ENCODE measurements at places on chromosomes 16 and 17. TPM values are rescaled to one million over a fixed set of nuclear protein-coding genes. Genes with fewer than 3 reads are reported as not detected.

C1QTNF1 gene
- total RNA-seq: 439 TPM

GRCh38 chr16:2385190-2385836 is 43.9 kb upstream of the CCNF start:
- no peak overlapping the region for H3K4me3 ChIP-seq
- peaks cover 2% of the 10 kb centered on the region for H3K27me3 ChIP-seq
- no peaks in the 10 kb centered on the region for H3K36me3 ChIP-seq
- no peak for DNase-seq
- H3K27ac ChIP-seq: no peak overlapping the region

DNA sequence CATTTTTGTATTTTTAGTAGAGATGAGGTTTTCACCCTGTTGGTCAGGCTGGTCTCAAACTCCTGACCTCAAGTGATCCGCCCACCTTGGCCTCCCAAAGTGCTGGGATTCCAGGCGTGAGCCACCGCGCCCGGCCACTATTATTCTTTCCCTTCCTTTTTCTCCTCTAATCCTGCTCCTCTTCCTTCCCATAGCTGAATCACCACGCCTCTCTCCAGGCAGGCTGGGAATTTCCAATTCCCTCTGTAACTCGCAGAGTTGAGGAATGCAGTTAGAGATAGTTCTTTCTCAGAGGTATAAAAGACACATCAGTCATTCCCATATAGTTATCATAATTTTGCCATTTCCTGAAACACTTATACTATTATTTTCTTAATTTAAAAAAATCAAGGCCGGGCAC is 11.2 kb downstream of the METTL16 start:
- H3K4me1 ChIP-seq: no peaks in the 10 kb centered on the region
- no peak for DNase-seq
- no peak overlapping the region for H3K4me3 ChIP-seq
- no peaks in the 10 kb centered on the region for H3K27me3 ChIP-seq

DNA sequence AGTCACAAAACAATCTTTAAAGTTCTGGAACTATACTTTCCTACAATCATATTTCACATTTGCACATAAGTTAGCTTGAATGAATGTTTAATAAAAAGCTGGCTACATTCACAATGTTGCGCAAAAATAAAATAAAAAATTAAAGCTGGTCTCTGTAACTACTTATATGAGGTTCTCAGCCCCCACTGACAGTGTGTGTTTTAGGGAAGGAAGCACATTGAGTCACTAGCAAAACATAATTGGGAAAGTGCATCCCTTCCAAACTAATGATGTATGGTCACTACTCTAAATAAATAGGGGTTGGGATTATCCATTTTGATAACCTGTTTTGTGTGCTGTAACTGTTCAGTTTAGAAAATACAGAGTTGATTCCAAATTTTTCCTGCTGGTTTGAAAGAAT is 251.9 kb downstream of the IRX3 start:
- DNase-seq: no peak
- no peak overlapping the region for H3K4me3 ChIP-seq
- no peaks in the 10 kb centered on the region for H3K4me1 ChIP-seq
- no peak overlapping the region for H3K27ac ChIP-seq

DNA sequence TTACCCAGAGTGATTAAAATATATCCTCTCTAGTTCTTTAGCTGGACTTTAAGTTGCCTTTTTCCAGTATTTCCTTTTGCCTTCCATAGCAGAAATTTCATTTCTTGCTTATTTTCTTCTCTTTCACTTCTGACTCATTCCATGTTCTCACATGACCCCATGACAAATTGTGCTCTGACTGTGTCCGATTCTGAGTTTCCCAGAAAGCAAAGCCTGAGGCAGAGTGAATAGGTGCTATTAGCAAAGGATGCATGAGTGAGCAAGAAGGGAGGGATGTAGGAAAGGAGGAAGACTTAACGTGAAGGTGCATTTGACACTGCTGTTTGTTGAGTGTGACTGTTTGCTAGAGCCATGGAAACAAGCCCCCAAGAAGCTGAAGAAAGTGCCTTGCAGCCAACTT is 82.6 kb upstream of the CNTNAP4 start:
- H3K4me3 ChIP-seq: no peak overlapping the region
- no peaks in the 10 kb centered on the region for H3K4me1 ChIP-seq
- H3K27me3 ChIP-seq: no peaks in the 10 kb centered on the region
- no peak overlapping the region for H3K27ac ChIP-seq

PAM16 gene
- 23.6 TPM for total RNA-seq

- H3K36me3 ChIP-seq: no peaks in the 10 kb centered on the region
- H3K4me3 ChIP-seq: no peak overlapping the region
- H3K27ac ChIP-seq: no peak overlapping the region
- H3K4me1 ChIP-seq: no peaks in the 10 kb centered on the region
- no peak for DNase-seq
Measured at GRCh38 chr17:4725646-4726310, 5.5 kb upstream of the MED11 start.

- H3K4me1 ChIP-seq: no peaks in the 10 kb centered on the region
- no peak overlapping the region for H3K27ac ChIP-seq
- no peaks in the 10 kb centered on the region for H3K27me3 ChIP-seq
- peak; percentile 73 for DNase-seq
- H3K36me3 ChIP-seq: no peaks in the 10 kb centered on the region
Measured at GRCh38 chr17:7392696-7393612, 1.4 kb downstream of the PLSCR3 start.

DNA sequence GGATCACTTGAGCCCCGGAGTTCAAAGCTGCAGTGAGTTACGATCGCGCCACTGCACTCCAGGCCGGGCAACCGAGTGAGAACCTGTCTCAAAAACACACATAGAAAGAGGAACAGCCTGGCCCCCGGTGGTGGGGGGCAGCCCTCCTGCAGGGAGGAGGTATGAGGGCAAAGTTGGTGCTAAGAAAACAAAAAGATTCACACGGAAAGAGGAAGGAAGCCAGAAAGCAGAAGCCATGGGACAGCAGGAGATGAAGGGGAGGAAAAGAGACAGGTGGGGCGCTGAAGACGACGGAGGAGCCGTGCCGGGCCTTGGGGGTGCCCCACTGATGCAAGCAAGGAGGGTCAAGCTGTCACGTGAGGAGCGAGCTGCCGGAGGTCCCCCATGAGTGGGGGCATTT is 8.2 kb upstream of the C16orf74 start:
- H3K36me3 ChIP-seq: no peaks in the 10 kb centered on the region
- DNase-seq: no peak
- H3K4me1 ChIP-seq: no peaks in the 10 kb centered on the region
- H3K4me3 ChIP-seq: no peak overlapping the region

- no peak for DNase-seq
- no peak overlapping the region for H3K27ac ChIP-seq
- H3K4me1 ChIP-seq: peaks cover 2% of the 10 kb centered on the region
- H3K4me3 ChIP-seq: no peak overlapping the region
- no peaks in the 10 kb centered on the region for H3K27me3 ChIP-seq
Measured at GRCh38 chr17:43405861-43406260, 7.1 kb downstream of the ARL4D start.

DNA sequence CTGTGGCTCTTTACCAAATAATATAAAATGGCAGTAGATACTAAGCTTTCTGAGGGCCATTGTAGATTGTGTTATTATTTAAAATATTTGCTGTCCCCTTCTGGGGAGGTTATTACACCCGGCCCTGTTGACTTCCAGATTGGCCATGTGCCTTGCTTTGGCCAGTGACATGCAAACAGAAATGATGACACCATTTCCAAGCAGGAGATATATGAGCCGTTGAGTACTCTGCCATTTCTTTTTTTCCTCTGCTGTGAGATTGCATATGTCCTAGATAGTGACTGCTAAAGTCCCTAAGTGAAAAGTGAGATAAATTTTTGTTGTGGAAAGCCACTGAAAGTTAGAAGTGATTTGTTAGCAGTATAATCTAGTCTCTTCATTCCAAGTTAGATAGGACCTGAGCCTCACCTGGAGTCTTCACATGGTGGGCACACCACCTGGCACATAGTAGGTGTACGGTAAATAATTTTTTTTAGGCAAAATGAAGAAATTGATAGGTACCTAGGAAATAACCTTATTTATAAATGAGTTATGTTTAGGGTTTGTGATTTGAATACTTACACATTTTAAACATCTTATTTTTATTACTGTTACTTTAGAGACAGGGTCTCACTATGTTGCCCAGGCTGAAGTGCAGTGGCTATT is 204.0 kb upstream of the CACNG5 start:
- H3K27ac ChIP-seq: no peak overlapping the region
- no peaks in the 10 kb centered on the region for H3K36me3 ChIP-seq
- H3K4me1 ChIP-seq: peaks cover 6% of the 10 kb centered on the region
- H3K27me3 ChIP-seq: no peaks in the 10 kb centered on the region

DNA sequence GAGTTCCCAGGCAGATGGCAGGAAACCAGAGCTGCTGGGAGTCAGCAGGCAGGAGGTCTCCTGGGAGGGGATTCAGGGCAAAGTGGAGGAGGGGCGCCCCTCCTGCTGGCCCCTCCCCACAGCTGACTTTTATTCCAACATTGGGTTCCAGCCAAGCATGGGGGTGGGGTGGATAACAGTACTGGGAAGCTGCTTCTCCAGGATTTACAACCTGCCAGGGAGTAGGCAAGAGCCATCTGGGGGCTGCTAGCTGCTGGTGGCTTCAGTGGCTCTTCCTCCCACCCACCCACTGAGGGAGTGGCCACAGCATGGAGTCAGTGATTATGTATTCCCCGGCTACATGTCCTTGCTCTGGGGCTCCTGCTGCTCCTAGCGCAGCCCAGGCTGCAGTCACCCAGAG is 36.8 kb downstream of the TMEM132E start:
- H3K27me3 ChIP-seq: no peaks in the 10 kb centered on the region
- no peak overlapping the region for H3K27ac ChIP-seq
- no peak for DNase-seq
- no peaks in the 10 kb centered on the region for H3K36me3 ChIP-seq
- H3K4me1 ChIP-seq: no peaks in the 10 kb centered on the region

- H3K27me3 ChIP-seq: no peaks in the 10 kb centered on the region
- DNase-seq: no peak
- no peak overlapping the region for H3K27ac ChIP-seq
- H3K36me3 ChIP-seq: no peaks in the 10 kb centered on the region
- no peaks in the 10 kb centered on the region for H3K4me1 ChIP-seq
- H3K4me3 ChIP-seq: no peak overlapping the region
Measured at GRCh38 chr17:4879601-4880000, 19.7 kb upstream of the C17orf107 start.

DNA sequence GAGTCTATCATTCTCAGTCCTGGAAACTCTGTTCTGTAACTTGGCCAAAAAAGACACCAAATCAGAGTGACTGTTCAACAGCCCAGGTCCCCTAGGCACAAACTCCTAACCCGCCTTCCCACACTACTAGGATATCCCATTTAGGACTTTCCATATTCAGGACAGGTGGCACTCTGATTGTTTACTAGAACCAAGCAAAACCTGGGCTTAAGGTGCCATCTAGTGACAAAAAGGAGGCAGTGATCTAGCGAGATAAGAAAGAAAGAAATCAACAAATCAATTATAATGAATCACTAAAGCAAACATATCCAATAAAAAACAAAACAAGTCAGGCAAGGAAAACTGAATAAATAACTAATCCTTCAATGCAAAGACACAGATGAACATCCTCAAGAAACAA is 203.9 kb downstream of the CEP112 start:
- H3K36me3 ChIP-seq: no peaks in the 10 kb centered on the region
- no peak for DNase-seq
- no peak overlapping the region for H3K27ac ChIP-seq

DNA sequence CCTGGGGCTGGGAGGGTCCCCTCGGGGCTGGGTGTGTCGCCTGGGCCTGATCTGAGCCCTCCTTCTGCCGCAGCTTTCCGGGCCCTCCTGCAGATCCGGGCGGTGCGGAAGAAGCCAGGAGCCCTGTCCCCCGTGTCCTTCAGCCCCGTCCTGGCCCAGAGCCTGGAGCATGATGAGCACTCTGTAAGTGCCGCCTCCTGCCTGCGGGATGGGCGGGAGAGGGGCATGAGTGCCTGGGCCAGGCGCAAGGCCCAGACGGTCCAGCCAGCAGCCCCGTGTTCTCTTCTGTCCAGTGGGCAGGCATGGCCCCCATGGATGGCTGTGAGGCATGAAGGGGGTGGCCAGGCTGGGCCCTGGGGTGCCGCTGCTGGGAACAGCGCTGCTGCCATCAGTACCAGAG is 16.0 kb upstream of the NUDT16L1 start:
- H3K4me3 ChIP-seq: no peak overlapping the region
- H3K27me3 ChIP-seq: no peaks in the 10 kb centered on the region

- H3K4me3 ChIP-seq: peak overlapping the region; percentile 61
- H3K27me3 ChIP-seq: no peaks in the 10 kb centered on the region
- DNase-seq: no peak
- H3K27ac ChIP-seq: no peak overlapping the region
- H3K36me3 ChIP-seq: no peaks in the 10 kb centered on the region
Measured at GRCh38 chr16:2048116-2048543, 345 bp downstream of the TSC2 start.

DNA sequence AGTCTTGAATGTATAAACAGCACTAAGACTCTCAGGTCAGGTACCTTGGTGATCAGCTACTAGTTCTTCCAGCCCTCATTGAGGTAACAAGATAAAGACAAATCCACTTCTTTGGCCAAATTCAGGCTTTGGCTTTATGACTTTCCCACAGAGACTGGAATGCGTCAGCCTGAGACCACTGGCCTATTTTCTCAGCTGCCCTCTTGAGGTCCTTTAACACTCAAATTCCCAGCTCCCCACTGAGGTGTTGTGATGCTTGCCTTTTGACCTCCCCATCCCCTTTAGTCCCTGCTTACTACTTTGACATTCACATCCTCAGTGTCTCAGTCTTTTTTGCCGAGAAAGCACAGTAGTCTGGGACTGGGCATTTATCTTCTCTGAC is 10.6 kb downstream of the TNFAIP1 start:
- H3K27ac ChIP-seq: peak overlapping the region; percentile 91
- peaks cover 14% of the 10 kb centered on the region for H3K36me3 ChIP-seq
- H3K4me3 ChIP-seq: no peak overlapping the region
- H3K4me1 ChIP-seq: peaks cover 3% of the 10 kb centered on the region

ADGRG3 gene
- 0.84 TPM for total RNA-seq

ICAM2 gene
- 24.9 TPM for total RNA-seq

DNA sequence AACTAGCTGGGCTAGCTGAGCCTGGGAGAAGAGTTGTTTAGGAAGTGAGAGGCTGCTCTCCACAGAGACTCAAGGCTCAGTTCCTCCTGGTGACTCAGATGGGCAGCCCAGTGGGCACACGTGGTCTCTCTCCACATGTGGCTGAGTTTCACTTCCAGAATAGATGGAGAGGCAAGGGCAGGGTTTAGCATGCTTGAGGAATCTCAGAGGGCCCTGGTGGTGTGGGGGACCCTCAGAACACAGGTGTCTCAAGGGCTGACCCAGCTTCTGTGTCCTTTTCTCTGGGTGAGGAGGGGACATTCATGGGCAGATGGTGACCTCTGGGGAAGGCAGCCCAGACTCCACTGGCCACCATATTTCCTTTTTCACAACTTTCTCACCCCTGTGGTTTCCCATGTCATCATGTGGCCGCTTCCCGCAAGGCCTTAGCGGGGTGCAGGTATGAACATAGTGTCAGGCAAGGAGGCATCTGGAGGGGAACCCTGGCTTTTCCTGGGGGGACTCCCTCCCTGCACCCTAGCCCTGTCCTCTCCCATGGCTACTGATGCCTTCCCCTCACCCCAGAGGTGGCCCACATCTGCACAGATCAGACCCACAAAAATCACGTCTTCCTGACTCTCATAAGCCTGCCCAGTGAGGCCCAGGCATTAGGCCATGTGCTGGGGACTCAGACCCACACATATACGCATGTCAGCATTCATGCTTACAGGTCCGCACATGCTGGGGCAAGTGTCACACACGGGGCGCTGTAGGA is 3.3 kb downstream of the GRN start:
- no peak overlapping the region for H3K4me3 ChIP-seq
- H3K27ac ChIP-seq: no peak overlapping the region
- H3K27me3 ChIP-seq: no peaks in the 10 kb centered on the region
- peaks cover 3% of the 10 kb centered on the region for H3K4me1 ChIP-seq

KRT20 gene
- total RNA-seq: not detected
